Stimulated activated CD4-positive, alpha-beta T cell treated with anti-CD3 and anti-CD28 coated beads, Interleukin-15, amount 100 ng/mL, for 1 hour (primary cell): ENCODE measurements at places on chromosomes 3 and 15.

- no peak for DNase-seq
These were observed 56.0 kb upstream of the HACD2 start for GRCh38 chr3:123640740-123641462.

- no peak for DNase-seq
These were observed 21.4 kb upstream of the MCF2L2 start for GRCh38 chr3:183449791-183450190.

DNA sequence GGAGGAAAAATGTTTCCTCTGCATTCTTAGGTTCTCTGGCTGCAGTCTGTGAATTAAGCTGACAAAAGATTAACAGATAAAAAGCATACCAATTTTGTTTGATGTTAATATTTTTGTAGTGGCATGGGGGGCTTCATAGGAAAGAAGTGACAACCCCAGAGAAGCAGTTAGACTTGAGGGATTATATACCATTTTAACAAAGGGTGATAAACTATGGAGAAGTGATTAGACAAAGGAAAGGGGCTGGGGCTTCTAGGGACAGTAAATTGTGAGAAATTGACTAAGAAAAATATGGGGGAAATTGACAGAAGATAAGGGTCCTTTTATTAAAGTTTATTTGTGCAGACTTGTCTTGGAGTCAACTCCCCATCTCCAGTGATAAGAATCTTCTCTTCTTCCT lies 55.7 kb upstream of the NR2E3 start:
- no peak for DNase-seq

GRCh38 chr3:3783210-3783609 lies 16.0 kb upstream of the LRRN1 start:
- no peak for DNase-seq

- DNase-seq, result no peak
These were observed 126.2 kb upstream of the SYNPR start for GRCh38 chr3:63151897-63152296.

DNA sequence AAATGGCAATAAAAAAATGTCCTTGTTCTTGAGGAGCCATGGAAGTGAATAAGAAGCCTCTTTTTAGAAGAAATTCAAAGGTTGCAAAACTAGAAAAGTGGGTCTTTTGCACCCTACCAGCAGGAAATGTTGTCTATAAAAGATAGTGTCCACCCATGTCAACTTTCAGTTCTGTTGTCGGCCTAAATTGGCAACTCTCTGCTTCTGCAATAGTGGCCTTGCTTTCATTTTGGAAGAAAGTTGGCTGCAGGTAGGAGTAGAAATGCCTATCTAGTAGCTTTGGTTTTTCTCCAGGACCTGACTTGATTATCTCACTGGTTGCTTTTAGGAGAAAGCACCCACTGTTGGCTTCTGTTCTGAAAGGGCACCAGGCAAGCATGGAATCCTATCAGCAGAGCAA lies 85.4 kb downstream of the TMEM108 start:
- no peak for DNase-seq

GRCh38 chr3:40899286-40899712 lies 300.0 kb upstream of the CTNNB1 start:
- DNase-seq, result no peak

DNA sequence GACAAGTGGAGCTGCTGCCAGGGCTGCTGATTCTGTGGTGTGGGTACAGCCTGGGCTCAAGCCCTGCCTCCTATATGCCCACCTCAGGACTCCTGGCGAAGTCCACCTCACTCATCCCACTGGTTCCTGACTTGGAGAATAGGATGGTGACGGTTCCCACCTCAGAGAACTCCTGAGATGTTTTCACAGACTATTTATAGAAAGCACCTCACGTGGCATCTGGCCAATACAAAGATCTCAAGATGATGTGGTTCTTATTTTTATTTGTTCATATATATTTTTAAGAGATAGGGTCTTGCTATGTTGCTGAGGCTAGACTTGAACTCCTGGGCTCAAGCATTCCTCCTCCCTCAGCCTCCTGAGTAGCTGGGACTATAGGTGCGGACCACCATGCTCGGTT lies 236.9 kb upstream of the BHLHE40 start:
- no peak for DNase-seq

DNA sequence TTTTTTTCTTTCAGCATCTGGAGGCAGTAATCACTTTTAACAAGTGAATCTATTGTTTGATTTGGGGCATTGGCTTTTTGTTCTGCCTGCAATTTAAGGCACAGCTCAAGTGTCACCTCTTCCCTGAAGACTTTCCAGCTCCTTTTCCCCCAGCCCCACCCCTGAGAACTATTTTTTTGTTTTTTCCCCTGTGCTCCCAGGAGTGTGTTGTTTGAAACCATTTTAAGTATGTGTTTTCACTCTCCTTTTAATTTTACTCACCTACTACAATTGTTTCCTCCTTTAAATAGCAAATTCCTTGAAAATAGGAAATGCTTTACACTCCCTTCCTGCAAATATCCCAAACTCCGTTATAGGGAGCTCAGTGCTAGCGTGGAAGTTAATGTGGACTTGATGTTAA lies 286.7 kb upstream of the PROK2 start:
- DNase-seq, result no peak

DNA sequence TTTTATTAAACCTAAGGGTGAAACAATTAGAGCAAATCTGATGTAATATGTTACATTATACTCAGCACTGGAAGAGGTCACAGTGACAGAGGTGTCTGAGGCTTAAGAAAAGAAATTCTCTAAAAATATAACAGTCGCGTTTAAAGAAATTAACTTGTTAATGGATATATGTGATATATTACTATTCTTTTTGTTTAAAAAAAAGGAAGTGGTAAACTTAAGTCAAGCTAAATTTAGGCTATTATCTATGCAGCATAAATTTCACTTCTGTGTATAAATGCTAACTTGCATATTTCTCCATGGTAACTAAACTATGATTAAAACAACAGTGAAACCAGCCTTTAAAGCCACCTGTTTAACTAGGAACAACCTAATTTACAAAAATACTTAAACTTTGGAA lies 191.3 kb downstream of the FOXP1 start:
- no peak for DNase-seq

DNA sequence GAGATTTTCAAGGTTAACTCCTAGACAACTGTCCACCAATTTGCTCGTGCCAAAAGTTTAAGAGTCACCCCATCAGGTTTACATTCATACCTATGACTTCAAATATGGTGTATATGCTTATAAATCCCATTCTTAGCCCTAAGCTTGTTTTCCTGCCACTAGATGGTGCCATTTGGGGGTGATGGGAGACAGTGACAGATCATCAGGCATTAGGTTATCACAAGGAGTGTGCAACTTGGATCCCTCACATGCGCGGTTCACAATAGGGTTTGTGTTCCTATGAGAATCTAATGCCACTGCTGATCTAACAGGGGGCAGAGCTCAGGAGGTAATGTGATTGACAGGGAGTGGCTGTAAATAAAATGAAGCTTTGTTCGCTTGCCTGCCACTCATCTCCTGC lies 182.7 kb downstream of the CNTN6 start:
- DNase-seq, result no peak

DNA sequence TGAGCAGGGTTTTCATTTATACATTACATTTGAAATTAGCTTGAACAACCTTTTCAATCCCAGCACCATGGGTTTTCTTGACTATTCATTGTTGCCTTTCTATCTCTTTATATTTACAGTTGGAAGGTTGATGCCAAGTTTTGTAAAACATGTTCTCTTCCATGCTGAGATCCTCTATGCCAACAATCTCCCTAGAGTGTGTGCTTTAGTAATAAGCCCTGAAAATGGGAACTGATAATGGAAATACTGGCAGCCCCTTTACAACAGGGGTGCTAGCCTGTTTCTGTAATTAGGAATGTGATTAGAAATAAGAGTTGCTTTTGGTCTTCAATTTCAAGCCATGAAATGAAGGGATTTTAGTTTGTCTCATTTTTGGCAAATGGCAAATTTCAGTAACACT lies 239.9 kb upstream of the NAALADL2 start:
- DNase-seq, result no peak
